ENCODE measurements at places on chromosomes 5 and 9.

DNA sequence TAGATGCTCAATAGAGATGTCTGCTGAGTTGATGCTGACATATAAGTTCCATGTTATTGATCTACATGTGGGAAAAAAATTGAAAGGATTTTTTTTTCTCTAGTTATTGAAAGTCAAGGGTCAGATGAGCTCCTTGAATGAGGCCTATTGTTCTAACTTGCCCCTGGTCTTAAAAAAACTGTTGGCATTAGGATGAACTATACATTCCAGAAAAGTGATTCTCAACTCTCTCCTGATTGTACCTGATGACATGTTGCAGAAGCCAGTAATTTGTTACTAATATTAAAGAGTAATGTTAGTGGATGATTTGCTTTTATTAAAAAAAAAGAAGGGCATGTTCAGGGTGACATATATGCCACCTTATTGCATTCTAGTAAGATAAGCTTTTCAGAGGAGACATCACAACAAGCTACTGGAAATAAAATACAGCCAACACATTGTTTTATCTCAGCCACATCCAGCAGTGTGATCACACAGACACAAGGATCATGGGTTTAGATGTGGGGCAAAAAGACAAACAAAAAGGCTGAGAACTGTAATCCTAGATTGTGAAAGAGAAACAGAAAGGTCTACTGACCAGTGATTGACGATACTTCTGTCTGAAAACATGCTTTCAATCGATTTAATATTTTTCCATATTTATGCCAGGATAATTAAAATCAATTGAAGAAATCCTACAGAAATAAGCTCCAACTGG, 1314.1 kb upstream of the C9orf72 start:
- no peak for DNase-seq

- no peak for DNase-seq
Observed at GRCh38 chr5:126680191-126680817, 79.6 kb downstream of the PHAX start.

- no peak for DNase-seq
Observed at GRCh38 chr5:65264420-65264819, 217.3 kb downstream of the ADAMTS6 start.

GRCh38 chr5:74685979-74686631, 1.1 kb downstream of the HEXB start:
- no peak for DNase-seq

GRCh38 chr5:115817386-115817785, 927 bp upstream of the CDO1 start:
- DNase-seq, result no peak

DNA sequence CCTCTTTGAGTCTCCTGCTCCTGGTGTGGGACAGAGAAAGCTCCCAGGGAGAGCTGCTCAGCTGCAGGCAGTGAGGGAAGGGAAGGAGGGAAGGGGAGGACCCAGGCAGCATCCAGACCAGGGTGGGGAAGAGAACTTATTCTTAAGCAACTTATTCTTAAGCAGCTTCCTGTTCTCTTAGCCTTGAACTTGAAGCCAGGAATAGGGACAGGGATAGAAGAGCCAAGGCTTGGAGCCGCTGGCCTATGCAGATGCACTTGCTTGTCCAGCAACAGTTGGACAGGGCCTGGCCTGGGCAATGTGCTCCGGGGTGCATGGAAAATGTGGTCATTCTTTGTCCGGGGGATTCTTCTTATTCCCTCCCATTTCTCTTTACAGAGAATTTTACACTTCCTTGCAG, 31.4 kb upstream of the SPTLC1 start:
- peak; percentile 15 for DNase-seq

- DNase-seq, result peak; percentile 62
Observed at GRCh38 chr9:94865582-94866452, 139.3 kb downstream of the AOPEP start.

DNA sequence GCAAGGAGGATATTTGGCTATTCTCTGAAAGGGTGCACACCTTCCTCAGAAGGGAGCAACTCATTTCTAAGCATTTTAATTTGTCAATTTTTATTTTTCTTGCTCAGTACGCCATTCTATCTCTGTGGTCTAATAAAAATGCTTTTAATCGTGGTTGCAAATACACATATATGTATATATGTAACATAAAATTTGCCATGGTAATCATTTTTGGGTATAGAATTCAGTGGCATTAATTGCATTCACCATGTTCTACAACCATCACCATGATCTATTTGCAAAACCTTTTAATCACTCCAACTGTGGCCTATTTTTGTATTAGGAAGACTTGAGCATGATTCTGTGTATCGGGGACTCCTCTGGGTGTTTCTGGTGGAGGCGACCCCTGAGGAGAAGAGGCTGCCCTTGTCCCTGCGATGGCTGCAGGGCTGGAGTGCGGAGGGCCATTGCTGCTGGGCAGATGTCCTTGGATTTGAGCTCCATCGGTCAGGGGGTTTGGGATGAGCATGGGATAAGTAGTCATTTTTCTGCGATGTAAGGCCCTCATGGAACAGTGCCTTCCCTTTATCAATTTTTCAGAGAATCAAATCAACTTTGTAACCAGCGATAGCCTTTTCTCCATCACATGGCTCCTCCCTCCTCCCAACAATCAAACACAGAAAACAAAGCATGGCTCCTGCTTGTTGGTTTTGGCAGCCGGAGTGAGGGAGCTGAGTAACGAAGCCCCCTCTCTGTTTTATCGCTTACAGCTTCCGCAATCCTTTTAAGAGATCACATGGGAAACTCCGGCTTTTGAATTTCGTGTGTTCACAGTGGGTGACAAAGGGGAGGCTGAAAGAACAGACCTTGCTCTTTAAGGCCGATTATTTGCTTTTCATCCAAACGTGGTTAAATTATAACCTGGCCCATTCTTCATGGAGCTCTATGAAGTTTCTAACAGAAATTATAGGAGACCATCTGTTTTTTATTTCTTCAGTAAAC, 187.3 kb downstream of the TENT4A start:
- peak; percentile 52 for DNase-seq

- DNase-seq, result no peak
Observed at GRCh38 chr5:90477073-90477472, 2.4 kb downstream of the POLR3G start.

- DNase-seq, result no peak
Observed at GRCh38 chr5:58482536-58482935, 8.7 kb upstream of the GAPT start.

- DNase-seq, result no peak
Observed at GRCh38 chr5:178224403-178224802, 8.2 kb downstream of the PHYKPL start.

- DNase-seq, result no peak
Observed at GRCh38 chr5:29889051-29889450, 1304.4 kb upstream of the CDH6 start.

DNA sequence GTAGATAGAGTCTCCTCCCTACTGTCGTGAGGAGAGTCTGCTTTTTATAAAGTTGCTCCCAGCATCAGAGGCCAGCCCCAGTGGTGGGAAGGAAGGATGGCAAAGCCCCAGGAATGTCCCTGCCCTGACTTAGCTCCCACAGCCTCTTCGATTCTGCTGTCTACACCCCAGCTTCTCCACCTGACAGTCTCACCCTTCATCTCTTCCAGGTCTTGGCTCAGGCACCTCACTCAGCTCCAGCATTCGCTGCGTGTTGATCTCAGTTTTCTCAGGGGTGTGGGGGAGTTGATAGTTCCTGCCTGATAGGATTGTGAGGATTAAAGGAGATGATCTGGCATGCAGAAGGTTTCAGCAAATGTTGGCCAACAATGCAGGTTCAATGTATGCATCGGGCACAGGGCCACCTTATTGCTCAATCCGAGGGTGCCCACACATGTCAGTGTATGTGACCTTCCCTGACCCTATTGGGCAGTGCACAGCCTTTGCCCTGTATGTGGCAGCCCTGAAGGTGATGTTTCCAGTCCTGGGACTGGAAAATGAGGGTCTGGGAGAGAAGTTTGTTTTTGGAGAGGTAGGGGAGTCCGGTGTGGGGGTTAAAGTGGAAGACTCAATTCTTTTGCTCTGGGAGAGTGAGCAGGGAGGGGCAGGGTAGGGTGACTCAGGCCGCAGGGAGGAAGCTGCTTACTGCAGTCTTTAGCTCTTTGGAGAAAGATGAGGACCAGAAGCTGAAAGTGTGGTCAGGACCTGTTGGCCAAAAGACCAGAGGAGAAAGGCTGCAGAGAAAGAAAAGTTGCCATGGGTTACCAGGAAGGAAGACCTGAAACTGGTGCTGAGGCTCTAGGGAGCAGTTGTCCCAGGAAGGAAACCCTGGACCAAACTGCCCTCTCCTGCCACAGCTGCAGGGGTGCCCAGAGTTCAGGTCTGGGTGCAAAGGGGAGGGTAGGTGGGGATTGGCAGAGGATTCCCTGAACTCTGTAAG, 153.2 kb downstream of the MACROH2A1 start:
- peak; percentile 46 for DNase-seq

DNA sequence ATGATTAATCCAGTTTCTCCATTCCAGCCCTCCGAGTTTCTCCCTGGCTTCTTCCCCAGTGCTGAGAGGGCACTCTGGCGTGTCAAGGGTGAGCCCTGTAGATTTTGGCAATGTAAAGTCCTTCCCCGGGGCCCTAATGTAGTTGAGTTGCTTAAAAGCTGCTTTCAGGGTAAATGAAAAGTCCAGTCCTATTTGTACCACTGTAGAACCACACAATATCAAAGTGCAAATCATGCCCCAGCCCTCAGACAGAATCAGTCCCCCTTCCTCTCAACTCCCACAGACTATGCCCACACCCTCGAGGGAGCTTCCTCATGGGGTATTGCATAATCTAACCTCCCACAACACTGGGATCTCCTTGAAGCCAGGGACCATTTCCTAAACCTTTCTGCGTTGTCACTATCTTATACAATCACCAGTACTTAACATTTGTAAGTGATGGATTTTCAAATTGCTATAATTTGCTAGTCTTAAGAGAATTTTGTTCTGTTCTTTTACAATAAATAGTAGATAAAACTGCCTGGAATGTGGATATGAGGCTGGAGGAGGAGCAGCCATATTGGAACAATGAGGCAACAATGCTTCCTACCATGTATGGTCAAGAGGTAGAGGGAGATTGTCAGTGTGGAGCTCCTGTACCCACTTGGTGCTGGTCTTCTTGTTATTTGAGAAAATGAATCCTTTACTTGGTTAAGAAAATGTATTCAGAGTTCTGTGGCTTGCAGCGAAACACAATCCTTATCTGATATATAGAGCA, 34.4 kb downstream of the ZNF366 start:
- DNase-seq, result no peak

DNA sequence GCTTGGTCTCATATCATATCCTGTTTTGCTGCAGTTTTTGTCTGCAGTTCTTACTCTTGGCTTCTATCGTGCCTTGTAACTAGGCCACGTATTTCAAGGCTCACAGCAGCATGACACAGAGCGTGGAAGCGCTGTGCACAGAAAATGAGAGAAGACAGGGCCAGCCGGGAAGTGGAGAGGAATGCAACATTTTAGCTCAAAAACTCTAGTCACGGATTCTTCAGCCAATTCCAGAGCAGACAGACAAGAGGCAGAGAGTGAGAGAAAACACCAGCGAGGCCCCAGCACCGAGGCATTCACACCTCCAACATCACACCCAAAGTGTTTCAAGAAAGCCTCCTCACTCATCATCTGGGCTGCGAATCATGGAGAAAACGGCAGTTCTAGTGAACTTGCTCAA, 160.8 kb downstream of the DNAH5 start:
- no peak for DNase-seq
